ENCODE measurements at places on chromosomes 11 and 22. TPM values are rescaled to one million over a fixed set of nuclear protein-coding genes. Genes with fewer than 3 reads are reported as not detected.
A peak's percentile ranks its signal among the peaks of the same experiment; 100 is the strongest.

Gene SMIM38
- not detected for total RNA-seq

Gene DDIAS
- 30.1 TPM for total RNA-seq

Gene MRGPRX3
- total RNA-seq: not detected

Gene RASSF10
- not detected for total RNA-seq

DNA sequence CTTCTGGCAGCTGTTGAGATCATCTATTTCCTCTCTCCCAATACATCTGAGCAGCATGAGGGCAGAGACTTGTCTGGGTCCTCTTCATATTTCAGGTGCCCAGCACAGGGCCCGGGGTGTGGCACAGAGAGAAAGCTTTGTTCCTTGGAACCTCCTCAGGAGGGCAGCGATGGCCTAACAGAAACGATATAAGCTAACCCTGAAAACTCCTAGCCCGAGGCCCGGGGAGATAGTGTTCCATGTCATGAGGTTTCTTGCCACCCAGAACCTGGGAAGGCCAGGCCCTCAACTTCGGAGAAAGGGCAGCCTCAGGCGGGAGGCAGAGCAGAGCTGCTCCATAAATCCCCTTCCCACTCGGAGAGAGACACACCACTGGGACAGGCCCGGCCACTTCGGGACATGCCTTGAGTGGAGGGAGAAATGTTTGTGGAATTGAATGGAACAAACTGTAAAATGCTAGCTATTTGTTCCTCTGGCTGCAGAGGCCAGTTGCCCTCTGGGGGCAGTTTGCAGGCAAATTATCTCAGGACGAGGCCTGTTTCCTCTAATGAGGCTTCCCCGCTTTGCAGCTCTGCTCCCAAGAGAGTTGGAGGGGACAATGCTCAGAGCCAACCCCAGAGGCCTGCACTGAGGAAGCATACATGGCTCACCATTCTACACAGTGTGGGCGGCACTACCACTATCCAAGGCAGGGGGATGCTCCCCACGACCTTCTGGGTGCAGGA, 11.6 kb downstream of the ARRB1 start:
- no peak for DNase-seq

GRCh38 chr11:71202598-71202944, 49.8 kb downstream of the SHANK2 start:
- DNase-seq: no peak

- peak; percentile 82 for DNase-seq
Measured at GRCh38 chr22:41401781-41402648, 20.3 kb downstream of the TEF start.

GRCh38 chr11:12653729-12654128, 20.5 kb upstream of the TEAD1 start:
- no peak for DNase-seq

DNA sequence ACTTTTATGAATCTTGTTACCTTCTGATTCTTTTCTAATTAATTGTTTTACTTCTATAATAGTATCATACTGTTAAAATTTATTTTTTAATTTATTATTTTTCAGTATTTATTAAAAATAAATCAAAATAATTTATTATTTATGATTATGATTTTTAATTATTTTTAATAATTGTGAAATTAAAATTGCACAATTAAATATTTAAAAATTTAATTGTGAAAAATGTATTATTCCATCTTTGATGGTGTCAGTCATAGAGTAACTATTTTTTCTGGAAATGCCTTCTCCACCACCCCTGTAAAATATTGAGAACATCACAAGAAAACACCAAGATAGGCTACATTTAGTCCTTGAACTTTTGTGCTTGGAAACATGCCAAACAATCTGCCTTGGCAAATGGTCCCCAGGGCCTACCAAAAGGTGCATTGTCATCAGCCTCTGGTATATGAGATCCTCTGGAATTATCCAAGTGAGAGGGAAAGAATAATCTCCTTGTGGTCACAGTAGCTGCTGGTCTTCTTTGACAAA, at the start of gene OR8H2:
Gene OR8H2, plus strand, starts transcription at position 478 of the 528 bp plus-strand sequence. CDS start 1,356 bp downstream, outside the sequence.
- no peak for DNase-seq

DNA sequence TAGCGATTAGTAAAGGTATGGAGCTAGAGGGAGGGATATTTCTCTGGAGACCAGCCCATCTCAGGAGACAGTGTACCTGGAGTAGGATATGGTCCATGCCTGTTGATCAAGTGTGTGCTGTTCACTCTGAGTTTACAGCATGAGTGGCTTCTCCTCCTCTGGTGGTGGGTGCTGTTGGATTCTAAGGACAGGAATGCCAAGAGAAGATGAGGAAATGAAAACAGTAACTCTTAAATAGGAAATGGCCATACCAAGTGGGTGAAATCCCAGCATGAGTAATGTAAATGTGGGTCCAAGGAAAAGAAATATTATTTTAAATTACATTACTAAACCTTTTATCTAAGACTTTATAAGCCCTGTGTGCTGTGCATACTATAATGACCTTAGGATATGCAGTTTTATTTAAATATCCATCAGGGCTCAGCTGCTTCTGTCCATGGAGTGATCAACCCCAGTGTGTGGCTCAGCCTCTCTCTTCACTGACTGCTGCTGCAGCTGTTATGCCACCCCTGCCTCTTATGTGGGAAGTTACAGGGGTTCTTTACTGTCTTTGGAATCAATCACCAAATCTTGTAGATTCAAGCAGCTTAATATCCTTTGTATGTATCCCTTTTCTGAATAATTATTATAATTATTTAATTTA, 54.3 kb downstream of the FAT3 start:
- DNase-seq: peak; percentile 13

DNA sequence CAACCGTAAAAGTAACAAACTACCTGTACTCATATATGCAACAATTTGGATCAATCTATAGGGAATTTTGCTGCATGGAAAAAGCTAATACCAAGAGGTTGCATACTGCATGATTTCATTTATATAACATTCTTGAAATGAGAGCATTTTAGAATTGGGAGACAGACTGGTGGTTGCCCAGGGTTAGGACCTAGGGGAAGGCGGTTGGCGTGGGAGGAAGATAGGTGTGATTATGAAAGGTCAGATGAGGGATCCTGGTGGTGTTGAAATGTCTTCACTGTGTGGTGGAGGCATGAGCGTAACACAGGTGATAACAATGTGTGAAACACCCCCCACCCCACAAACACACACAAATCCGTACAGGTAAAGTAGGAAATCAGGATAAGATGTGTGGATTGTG, 176.6 kb upstream of the ZBED5 start:
- DNase-seq: no peak

All from LHCN-M2 (cell line).